ENCODE measurements at places on chromosomes 12 and 14.

- DNase-seq: no peak
These were observed 34.1 kb downstream of the ANO2 start for GRCh38 chr12:5910790-5911548.

DNA sequence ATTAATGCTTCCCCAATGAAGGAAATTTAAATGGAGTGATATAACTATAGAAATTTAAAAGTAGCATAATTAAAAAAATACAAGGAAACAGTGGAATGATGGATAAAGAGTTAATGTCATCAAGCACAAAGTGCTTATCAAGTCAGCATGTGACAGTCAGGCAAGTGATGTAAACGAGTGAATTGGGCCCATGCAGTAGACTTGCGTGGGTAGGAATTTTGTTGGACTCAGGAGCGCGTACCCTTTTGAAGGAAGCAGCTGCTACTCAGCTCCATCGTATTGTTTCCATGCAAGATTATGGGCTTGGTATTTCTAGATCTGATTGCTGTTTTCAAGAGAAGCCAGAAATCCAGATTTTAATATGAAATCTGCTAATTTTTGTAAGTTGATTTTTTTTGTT lies 4.4 kb upstream of the DYRK4 start:
- no peak for DNase-seq

DNA sequence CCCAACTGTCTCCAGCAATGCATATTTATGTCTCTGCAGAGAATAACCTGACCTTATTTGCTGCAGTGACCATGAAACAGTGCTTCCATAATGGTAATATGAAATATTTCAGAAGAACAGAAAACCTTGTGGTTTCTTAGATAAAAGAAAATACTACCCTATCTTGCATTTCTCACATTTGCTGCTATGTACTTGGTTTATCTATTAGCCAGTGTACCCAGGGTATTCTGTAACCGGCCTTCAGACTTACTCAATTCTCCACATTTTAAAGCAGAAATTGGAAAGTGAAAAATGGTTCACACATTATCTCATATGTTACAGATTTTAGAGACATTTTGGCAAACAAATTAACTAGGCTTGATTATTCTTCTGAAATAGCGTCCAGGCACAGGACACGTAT lies 57.9 kb upstream of the CCDC91 start:
- no peak for DNase-seq

GRCh38 chr14:64681796-64682710 lies 22.2 kb upstream of the PLEKHG3 start:
- no peak for DNase-seq

GRCh38 chr12:25155022-25155576 lies 39.9 kb downstream of the DNAI7 start:
- DNase-seq: no peak

DNA sequence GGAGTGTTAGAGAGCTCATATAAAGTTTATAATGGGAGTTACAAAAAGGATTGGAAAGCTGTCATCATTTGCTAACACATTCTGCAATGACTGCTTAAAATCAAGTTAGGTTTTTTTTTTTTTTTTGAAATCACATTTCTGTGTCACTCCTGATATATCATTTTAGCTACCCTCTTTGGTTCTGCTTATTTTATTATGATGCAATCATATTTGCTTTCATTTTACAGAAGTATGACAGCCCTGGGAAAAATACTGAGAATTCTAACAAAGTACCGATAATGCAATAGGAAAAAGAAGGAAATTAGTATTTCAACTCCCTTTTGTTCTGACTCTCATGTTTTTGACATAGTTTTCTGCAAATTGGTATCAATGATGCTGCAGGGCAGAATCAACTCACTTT lies 71.6 kb upstream of the MDGA2 start:
- no peak for DNase-seq

DNA sequence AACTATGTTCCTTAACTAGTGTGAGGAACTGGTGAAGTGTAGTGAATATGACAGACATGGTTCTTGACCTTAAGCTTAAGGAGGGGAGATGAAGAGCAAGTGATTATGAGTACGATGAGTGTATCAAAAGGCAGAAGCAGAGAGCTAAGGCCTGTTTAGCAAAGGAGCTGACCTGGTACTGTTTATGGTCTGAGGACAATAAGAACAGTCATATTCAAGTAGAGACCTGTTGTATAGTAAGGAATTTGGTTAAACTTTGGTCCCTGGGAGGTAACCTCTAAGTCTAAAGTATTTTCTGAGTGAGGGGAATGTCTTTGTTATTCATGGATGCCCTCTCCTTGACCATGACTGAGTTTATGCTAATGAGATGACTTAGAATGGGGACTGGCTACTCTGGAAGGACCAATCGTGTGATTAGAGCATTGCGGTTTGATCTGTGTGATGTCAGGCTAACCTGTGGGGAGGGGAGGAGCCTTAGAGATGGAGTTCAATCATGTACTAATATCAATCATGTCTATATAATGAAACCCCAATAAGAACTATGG lies 389.3 kb downstream of the BMP4 start:
- DNase-seq: no peak

- DNase-seq: no peak
These were observed 16.0 kb downstream of the C14orf132 start for GRCh38 chr14:96055065-96055752.

DNA sequence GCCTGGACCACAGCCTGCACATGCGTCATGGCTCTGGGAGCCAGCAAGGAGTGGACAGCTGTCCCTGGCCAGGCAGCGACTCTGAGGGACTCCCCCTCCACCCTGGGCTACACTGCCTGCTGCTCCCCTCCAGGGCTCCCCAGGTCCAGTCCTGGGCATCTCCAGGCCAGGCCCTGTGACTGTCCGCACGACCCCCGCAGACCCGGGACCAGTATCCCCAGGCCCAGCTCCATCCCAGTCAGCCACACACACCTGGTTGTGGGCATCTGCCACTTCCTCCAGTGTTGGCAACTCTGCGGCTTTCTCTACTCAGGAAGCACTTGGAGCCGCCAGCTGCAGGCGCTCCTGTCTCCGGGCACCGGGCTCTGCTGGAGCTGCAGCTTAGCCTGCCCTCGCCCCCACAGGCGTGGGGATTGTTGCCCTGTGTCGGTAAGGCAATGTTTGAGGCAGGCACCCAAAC lies 2.4 kb downstream of the ULK1 start:
- no peak for DNase-seq

DNA sequence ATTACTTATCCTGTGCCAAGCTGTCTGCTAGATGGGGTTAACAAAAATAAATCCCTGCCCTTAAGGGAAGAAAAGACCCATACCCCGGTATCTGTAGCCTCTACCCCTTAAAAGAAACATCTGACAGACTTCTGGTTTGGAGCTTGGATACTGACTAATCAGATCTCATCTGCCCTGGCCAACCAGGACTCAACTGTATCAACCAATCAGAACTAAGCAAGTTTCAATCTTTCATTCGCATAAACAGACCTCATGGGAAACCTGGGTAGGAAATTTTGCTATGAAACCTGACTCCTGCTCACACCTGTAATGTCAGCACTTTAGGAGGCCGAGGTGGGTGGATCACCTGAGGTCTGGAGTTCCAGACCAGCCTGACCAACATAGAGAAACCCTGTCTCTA lies 26.4 kb upstream of the PRMT8 start:
- DNase-seq: no peak

GRCh38 chr14:61003571-61003970 lies 22.5 kb downstream of the SLC38A6 start:
- DNase-seq: no peak

DNA sequence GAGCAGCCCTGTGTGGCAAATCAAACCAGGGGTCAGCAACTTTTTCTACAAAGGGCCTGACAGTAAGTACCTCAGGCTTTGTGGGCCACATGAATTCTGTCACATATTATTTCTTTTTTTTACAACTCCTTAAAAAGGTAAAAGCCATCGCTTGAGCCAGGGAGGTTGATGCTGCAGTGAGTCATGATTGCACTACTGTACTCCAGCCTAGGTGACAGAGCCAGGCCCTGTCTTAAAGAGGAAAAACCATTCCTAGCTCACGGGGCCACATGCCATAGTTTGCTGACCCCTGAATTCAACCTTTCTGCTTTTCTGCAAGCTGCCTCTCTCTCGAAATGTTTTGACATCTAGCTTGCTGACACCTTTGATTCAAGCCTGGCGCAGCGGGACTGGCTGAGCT lies 55.1 kb upstream of the CORO1C start:
- no peak for DNase-seq

Measured in cortex of kidney (tissue), 1 donor.